A172 (cell line): ENCODE measurements at places on chromosomes 7 and 10. TPM values are rescaled to one million over a fixed set of nuclear protein-coding genes. Genes with fewer than 3 reads are reported as not detected.

BZW2 gene
- 85.9 and 105 TPM in 2 replicates for total RNA-seq

KCNMA1 gene
- 38.5 and 50.7 TPM in 2 replicates for total RNA-seq

PLCE1 gene
- 0.22 and 0.89 TPM in 2 replicates for total RNA-seq

PPP3CB gene
- 17.2 and 17.6 TPM in 2 replicates for total RNA-seq

NUTM2E gene
- 0.07 TPM in 1 of 2 replicates, not detected in the other for total RNA-seq

CPA4 gene
- total RNA-seq, result 387 and 495 TPM in 2 replicates

PTF1A gene
- total RNA-seq, result not detected in 2 replicates

CYP2C19 gene
- total RNA-seq, result not detected in 2 replicates

SFXN3 gene
- total RNA-seq, result 78.0 and 80.5 TPM in 2 replicates

PRPS1L1 gene
- total RNA-seq, result not detected in 2 replicates

CTAGE8 gene
- total RNA-seq, result not detected in 2 replicates

SYT15B gene
- 0.09 TPM in 1 of 2 replicates, not detected in the other for total RNA-seq

VKORC1L1 gene
- 28.4 and 33.2 TPM in 2 replicates for total RNA-seq

NAT16 gene
- total RNA-seq, result 0.93 TPM in 1 of 2 replicates, not detected in the other

PRLHR gene
- not detected in 2 replicates for total RNA-seq

DKK1 gene
- total RNA-seq, result 997 and 1,320 TPM in 2 replicates

HOXA10 gene
- 26.4 and 30.7 TPM in 2 replicates for total RNA-seq

PON1 gene
- not detected in 2 replicates for total RNA-seq

CFAP69 gene
- total RNA-seq, result 2.1 and 5.1 TPM in 2 replicates

SFMBT2 gene
- total RNA-seq, result 0.57 and 0.96 TPM in 2 replicates

C10orf90 gene
- total RNA-seq, result 0.57 TPM in 1 of 2 replicates, not detected in the other

LBX1 gene
- total RNA-seq, result 1.1 and 1.2 TPM in 2 replicates

CYP2E1 gene
- total RNA-seq, result not detected in 2 replicates

PNLIPRP2 gene
- not detected in 2 replicates for total RNA-seq

RNLS gene
- total RNA-seq, result 23.2 and 25.1 TPM in 2 replicates

SEPHS1 gene
- total RNA-seq, result 58.6 and 80.2 TPM in 2 replicates

UBTD1 gene
- 37.6 and 53.8 TPM in 2 replicates for total RNA-seq

GBF1 gene
- total RNA-seq, result 31.9 and 32.9 TPM in 2 replicates

TLX1 gene
- total RNA-seq, result not detected in 2 replicates

MRLN gene
- total RNA-seq, result not detected in 2 replicates
